ENCODE measurements at places on chromosomes 3 and 15. TPM values are rescaled to one million over a fixed set of nuclear protein-coding genes. Genes with fewer than 3 reads are reported as not detected.

Gene TRIM42
- total RNA-seq: not detected

- H3K4me1 ChIP-seq: peaks cover 8% of the 10 kb centered on the region
- no peak overlapping the region for H3K4me3 ChIP-seq
- DNase-seq: no peak
- peaks cover 48% of the 10 kb centered on the region for H3K27me3 ChIP-seq
- H3K36me3 ChIP-seq: no peaks in the 10 kb centered on the region
Observed at GRCh38 chr15:96325541-96326327, 4.8 kb upstream of the NR2F2 start.

- no peaks in the 10 kb centered on the region for H3K4me1 ChIP-seq
- no peaks in the 10 kb centered on the region for H3K36me3 ChIP-seq
- DNase-seq: no peak
- H3K27ac ChIP-seq: no peak overlapping the region
Observed at GRCh38 chr3:150145659-150146058, 175.0 kb upstream of the PFN2 start.

Gene GXYLT2
- not detected for total RNA-seq

DNA sequence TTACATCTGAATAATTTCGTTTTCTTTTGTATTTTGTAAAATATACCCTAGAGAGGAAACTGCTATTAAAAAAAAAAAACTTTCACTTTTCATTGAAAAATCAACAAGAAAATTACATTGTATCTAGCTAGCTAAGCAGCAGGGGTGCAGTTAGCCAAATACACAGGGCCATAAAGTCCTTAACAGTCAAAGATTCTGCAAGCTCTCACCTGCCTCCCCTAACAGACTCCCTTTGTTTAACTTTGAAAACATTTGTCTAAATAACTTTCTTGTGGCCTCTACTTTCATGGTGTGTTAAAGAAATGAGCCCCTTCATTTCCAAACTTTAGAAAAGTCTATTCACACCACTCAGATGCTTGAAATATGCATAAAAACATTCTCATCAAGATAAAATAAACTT, 23.3 kb downstream of the CBLB start:
- H3K27me3 ChIP-seq: no peaks in the 10 kb centered on the region
- DNase-seq: no peak
- H3K4me1 ChIP-seq: peaks cover 3% of the 10 kb centered on the region

Gene CLDN1
- not detected for total RNA-seq

Gene ADGRG7
- total RNA-seq: not detected

DNA sequence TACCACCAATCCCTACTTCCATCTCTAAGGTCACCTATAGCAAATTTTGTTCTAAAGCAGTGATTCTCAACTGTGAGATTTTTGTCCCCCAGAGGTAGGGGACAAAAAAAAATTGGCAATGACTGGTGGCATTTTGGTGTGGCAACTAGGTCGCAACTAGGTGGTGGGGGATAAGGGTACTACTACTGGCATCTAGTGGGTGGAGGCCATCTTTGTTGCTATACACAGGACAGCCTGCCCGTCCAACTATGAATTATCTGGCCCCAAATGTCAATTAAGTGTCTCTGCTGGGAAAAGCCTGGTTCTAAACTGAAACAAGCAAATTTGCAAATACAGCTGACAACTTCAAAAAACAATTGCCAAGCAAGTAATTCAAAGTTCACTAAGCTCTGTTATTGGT, 1.4 kb downstream of the MTMR10 start:
- peaks cover 26% of the 10 kb centered on the region for H3K4me1 ChIP-seq
- H3K27ac ChIP-seq: no peak overlapping the region
- no peak for DNase-seq
- no peaks in the 10 kb centered on the region for H3K27me3 ChIP-seq
- peak overlapping the region; percentile 5 for H3K4me3 ChIP-seq
- peaks cover 6% of the 10 kb centered on the region for H3K36me3 ChIP-seq

DNA sequence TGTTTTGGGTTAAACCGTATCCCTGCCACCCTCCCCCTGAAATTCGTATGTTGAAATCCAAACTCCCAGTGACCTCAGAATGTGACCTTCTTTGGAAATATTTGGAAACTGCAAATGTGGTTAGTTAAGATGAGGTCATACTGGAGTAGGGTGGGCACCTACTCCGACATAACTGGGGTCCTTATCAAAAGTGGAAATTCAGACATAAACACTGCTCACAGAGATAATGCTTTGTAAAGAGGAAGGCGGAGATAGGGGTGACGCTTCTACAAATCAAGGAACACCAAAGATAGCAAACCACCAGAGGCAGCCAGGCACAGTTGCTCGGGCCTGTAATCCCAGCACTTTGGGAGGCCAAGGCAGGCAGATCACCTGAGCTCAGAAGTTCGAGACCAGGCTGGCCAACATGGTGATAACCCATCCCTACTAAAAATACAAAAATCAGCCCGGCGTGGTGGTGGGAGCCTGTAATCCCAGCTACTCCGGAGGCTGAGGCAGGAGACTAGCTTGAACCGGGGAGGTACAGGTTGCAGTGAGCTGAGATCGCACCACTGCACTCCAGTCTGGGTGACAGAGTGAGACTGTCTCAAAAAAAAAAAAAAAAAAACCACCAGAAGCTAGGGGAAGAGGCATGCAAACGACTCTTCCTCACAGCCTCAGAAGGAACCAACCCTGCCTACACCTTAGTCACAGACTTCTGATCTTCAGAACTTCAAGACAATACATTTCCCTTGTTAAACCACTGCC, 51.1 kb upstream of the CHD2 start:
- H3K4me1 ChIP-seq: peaks cover 42% of the 10 kb centered on the region
- H3K4me3 ChIP-seq: no peak overlapping the region
- no peaks in the 10 kb centered on the region for H3K27me3 ChIP-seq
- no peaks in the 10 kb centered on the region for H3K36me3 ChIP-seq

- no peaks in the 10 kb centered on the region for H3K4me1 ChIP-seq
- no peak overlapping the region for H3K27ac ChIP-seq
- no peaks in the 10 kb centered on the region for H3K27me3 ChIP-seq
- H3K36me3 ChIP-seq: no peaks in the 10 kb centered on the region
Observed at GRCh38 chr3:174110761-174111160, 713.2 kb downstream of the NLGN1 start.

Gene CALML4
- 3.3 TPM for total RNA-seq

Gene ALS2CL
- 25.0 TPM for total RNA-seq

DNA sequence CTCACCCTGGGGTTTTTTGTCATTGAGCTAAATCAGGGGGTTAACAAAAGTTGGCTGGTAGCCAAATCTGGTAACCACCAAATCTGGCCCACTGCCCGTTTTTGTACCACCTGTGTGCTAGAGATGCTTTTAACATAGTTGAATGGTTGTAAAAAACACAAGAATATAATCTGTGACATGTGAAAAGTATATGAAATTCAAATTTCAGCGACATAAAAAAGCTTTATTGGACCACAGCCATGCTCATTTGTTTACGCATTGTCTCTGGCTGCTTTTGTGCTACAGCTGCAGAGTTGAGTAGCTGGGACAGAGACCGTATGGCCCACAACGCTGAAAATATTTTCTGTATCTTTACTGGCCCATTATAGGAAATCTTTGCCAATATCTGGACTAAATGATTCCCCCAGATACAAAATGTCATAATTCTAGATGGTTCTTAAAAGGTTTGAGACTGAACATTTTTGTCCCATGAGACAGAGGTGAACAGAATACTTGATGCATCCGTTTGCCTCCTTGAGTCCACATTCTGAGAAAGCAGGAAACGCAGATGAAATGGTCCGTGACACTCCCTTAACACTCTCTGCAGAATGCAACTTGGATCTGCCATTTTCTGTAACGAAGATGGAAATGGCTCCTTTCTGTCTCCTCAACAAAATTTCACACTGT, 120.9 kb upstream of the PDZRN3 start:
- H3K4me1 ChIP-seq: no peaks in the 10 kb centered on the region
- no peak overlapping the region for H3K27ac ChIP-seq
- DNase-seq: no peak
- H3K27me3 ChIP-seq: no peaks in the 10 kb centered on the region
- H3K4me3 ChIP-seq: no peak overlapping the region

Gene C3orf85
- not detected for total RNA-seq

GRCh38 chr3:192825216-192825615, 92.4 kb downstream of the MB21D2 start:
- no peak for DNase-seq
- no peak overlapping the region for H3K27ac ChIP-seq
- H3K4me1 ChIP-seq: no peaks in the 10 kb centered on the region
- H3K4me3 ChIP-seq: no peak overlapping the region
- no peaks in the 10 kb centered on the region for H3K27me3 ChIP-seq
- no peaks in the 10 kb centered on the region for H3K36me3 ChIP-seq

- H3K4me1 ChIP-seq: no peaks in the 10 kb centered on the region
- H3K27me3 ChIP-seq: peaks cover 22% of the 10 kb centered on the region
- no peak for DNase-seq
- no peaks in the 10 kb centered on the region for H3K36me3 ChIP-seq
Observed at GRCh38 chr3:58202917-58203360, 7.8 kb downstream of the DNASE1L3 start.

DNA sequence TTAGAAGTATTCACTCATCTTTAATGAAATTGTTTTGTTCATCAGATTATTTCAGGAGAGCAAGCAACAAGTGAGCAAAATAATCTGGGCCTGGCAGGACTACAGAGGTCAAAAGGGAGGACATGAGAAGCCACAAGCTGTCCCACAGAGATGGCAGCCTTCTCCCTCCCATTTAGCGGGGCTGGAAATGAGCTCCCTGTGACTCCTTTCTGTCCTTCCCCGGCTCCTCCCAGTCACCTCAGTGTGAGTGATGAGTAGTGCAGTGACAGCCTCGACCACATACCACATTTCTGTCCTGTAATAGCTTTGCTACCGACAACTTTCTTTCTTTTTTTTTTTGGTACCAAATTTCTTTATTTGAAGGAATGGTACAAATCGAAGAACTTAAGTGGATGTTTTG, 38.0 kb downstream of the RAB7A start:
- no peak for DNase-seq
- no peak overlapping the region for H3K4me3 ChIP-seq
- H3K36me3 ChIP-seq: peaks cover 4% of the 10 kb centered on the region
- H3K4me1 ChIP-seq: peaks cover 12% of the 10 kb centered on the region

- no peak for DNase-seq
- no peak overlapping the region for H3K4me3 ChIP-seq
- no peaks in the 10 kb centered on the region for H3K27me3 ChIP-seq
- H3K27ac ChIP-seq: no peak overlapping the region
- no peaks in the 10 kb centered on the region for H3K36me3 ChIP-seq
Observed at GRCh38 chr15:77819851-77820728, 187.4 kb upstream of the LINGO1 start.

GRCh38 chr3:197203714-197204146, 94.7 kb downstream of the DLG1 start:
- no peak overlapping the region for H3K27ac ChIP-seq
- peaks cover 3% of the 10 kb centered on the region for H3K4me1 ChIP-seq
- H3K4me3 ChIP-seq: no peak overlapping the region
- no peaks in the 10 kb centered on the region for H3K36me3 ChIP-seq
- no peaks in the 10 kb centered on the region for H3K27me3 ChIP-seq

Gene ISLR
- not detected for total RNA-seq

Gene CTXN2
- total RNA-seq: not detected

DNA sequence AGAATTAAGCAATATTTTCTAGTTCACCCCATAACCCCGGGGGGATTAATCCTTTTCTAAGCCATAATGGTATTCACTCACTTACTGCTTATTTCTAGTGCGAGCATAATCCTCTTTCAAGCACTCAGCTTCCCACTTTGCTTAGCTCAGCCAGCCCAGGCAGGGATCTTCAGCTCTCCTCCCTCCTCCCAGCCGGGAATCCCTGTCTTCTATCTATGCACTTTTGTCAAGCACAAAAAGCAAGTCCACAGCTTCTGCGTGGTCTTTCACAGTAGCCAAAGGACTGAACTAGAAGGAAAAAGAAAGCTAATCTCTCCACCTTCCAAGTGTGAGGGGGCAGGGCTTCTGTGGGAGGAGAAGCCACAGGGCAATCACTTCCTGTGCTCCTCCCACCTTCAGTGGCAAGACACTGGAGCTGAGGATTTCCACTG, 62.8 kb downstream of the PEX5L start:
- H3K27me3 ChIP-seq: no peaks in the 10 kb centered on the region
- DNase-seq: no peak
- no peaks in the 10 kb centered on the region for H3K4me1 ChIP-seq
- no peak overlapping the region for H3K27ac ChIP-seq
- no peaks in the 10 kb centered on the region for H3K36me3 ChIP-seq

DNA sequence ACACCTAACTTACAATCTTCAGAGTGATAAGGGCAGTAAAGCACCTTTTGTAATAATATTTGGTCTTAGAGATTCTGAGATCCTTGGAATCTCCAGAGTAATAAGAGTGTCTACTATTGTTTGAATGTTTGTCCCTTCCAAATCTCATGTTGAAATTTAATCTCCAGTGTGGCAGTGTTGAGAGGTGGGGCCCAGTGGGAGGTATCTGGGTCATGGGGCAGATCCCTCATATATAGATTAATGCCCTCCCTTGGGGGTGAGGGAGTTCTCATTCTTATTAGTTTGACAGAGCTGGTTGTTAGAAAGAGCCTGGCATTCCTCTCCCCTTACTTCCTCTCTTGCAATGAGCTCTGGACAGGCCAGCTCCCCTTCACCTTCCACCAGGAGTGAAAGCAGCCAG, 16.0 kb downstream of the DZIP1L start:
- H3K27ac ChIP-seq: no peak overlapping the region
- H3K27me3 ChIP-seq: no peaks in the 10 kb centered on the region
- no peak overlapping the region for H3K4me3 ChIP-seq
- no peaks in the 10 kb centered on the region for H3K36me3 ChIP-seq

DNA sequence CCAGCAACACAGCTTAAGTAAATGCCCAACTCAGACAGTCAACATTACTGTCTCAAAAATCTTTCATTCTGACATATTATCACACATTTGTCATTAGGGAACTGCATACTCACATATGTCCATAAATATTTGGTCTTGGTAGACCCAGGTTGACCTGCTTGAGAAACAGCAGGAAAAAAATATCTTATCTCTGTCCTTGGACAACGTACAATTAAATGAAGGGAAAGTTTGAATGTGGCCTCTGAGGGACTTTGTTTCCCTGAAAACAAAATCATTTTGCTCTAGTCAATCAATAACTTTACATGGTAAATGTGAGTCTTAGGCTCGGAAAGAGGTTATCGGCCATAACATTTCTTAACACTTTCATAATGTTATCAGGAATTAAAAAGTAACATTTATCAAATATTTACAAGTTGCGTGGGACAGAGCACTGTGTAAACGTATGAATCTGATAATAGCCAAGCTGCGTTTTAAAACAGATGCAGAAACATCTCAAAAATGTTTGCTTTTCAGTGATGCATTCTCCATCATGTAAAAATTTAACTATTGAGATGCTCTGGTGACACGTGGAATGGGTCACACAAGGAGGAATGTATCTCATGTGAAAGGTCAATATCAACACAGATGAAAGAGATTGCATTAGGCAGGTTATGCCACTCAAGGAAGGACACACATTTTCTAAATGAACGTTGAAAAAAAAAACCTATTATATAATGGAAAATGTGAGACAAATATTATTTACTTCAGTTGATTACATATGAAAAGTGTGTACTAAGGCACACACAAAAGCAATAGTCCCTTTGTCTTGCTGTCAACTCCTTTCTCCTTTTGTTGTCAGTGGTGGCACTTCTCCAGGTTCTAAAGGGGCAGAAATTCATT, 304.4 kb downstream of the WDR72 start:
- no peak for DNase-seq
- H3K27ac ChIP-seq: no peak overlapping the region
- H3K36me3 ChIP-seq: no peaks in the 10 kb centered on the region
- no peak overlapping the region for H3K4me3 ChIP-seq
- H3K27me3 ChIP-seq: no peaks in the 10 kb centered on the region

Gene FILIP1L
- 0.38 TPM for total RNA-seq

Data from T-cell (primary cell).